Cortex of kidney (tissue), 1 donor: ENCODE measurements at places on chromosomes 7 and 10.

DNA sequence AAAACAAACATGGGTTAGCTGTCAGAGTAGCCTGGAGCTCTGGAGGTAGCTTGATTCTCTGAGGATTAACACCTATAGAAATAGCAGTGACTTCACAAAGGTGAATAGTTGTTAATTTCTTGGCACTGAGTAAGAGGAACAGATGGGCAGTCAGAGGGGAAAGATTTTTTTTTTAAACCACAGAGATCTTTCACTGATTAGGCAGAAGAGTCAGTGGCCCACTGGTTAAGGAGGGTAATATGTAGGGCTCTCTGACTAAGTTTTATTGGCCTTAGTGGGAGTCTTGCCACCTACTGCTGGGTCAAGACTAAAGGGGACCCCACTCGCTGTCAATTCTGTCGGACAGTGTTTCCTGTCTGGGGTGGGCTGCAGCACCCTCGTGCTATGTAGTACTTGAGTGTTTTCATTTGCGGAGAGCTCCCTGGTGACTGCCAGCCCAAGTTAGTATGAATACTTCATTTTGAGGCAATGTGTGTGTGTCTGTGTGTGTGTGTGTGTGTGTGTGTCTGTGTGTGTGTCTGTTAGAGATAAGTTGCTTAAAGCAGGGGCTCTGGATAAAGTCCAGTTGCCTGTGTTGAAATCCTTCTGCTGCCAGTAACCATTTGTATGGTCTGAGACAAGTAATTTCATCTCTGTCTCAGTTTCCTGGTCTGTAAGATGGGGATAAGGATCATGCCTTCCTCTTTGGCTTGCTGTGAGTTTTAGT, 145.2 kb downstream of the ARID5B start:
- DNase-seq, result no peak

GRCh38 chr7:124089621-124090020, 56.8 kb upstream of the TMEM229A start:
- DNase-seq, result no peak

DNA sequence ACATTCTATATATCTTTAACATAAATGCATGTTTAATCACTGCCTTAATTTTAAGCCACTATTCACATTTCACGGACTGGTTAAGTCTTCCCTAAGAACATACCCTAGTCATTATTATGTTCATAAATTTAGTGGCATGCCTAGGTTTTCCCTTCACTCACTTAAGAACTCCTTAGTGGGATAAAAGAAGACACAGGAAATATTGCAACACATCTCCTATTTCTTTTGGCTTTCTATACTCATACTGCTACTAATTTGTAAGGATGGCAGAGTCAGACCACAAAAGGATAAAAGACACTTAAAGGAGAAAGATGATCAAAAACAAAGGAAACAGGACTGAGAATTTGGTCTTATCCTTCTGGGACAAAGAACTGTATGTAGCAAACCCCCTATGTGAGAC, 951.4 kb downstream of the SORCS3 start:
- DNase-seq, result no peak

DNA sequence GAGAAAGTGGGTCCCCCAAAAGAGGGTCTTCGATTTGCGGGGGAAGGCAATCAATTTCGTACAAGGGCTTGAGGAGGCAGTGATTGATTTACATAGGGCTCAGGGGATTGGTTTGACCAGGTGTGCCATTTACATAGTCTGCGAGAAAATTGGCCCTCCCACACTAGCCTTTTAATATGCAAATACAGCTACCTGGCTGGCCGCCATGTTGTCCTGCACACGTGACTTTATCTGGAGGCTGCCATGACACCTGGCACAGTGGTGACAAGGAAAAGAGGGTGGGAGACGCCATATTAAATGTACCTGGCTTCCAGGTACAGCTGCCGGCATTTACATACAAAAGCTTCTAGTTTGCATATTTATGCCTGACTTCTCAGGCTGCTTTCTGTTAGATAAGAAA, 1577.2 kb upstream of the LRRTM3 start:
- DNase-seq, result no peak

DNA sequence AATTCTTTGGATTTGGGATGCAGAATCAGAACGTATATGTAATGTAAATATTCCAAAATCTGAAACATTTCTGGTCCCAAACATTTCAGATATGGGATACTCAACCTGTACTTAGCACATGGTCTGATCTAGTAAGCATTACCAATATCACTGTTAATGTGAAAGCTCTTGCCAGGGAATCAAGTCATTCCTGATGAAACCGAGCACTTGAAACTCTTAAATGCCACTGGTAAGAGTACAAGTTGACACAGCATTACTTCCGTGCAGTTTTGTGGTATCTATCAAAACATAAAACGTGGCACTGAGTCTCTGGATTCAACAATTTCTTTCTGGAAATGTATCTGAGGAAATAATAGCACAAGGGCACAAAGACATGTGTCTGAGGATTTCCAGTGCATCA, 155.7 kb downstream of the RTKN2 start:
- DNase-seq, result no peak

DNA sequence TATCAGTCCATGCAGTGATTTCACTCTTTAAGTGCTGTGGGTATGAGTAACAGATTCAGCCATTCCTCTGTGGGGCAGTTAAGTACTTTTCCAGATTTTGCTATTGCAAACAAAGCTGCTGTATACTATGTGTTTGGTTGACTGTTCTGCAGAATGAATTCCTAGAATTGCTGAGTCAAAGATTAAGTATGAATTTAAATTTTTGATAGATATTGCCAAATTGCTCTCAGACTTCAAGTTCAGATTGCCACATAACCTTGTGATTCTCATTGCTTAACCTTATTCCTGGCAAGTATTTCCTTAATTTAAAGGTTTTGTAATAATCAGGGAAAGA, 21.6 kb upstream of the SAR1A start:
- DNase-seq, result no peak

DNA sequence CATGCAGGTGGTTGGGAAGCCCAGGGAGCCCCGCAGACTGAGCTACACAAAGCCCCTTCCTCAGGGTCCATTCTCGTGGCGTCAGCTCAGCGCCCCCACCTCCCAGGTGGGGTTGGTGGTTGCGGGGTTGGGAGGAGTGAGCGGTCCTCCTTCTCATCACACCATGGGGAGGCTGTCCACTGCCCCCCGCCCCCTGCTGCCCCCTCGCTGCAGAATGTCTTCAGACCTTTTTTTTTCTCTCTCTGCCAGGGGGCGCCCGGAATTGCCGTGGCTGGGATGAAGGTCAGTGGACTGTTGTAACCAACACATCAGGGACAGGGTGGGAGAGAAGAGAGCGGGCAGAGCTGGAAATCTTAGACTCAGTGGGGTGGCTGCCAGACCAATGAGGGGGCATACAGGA, 116.3 kb downstream of the COL13A1 start:
- no peak for DNase-seq

GRCh38 chr7:123747620-123748141, 1.1 kb downstream of the WASL start:
- DNase-seq, result no peak

DNA sequence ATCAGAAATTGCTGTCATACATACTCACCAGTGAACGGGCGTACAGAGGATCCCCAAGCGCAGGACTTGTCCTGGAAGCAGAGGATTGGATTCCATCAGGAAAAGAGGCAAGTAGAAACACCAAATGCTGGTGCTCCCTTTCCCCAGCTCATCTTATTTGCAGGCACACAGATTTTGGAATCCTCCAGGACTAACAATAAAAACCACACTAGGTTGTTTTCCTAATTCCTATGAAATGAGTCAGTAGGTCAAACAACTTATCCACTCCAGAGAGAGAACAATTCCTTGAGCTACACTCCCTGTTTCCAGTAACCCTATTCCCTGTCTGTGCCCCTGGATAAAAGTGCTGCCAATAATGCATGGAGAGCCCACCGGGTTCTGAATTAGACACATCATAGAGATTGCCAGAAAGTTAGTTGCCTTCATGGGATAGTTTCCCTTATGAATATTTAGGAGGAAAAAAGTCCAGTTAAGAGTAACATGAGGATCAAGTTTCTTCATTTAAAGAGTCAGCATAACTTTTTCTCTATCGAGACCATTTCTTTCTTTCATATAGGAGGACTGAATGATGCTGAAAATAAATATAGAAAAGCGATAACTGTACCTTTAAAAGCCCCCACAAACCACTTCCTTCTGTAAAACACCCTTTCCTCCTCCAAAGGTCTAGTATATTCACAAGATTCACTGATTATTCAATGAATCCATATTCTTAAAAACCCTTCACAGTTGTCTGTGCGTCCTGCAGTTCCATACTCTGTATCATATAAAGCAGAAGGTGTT, 178.3 kb upstream of the KLF14 start:
- no peak for DNase-seq

DNA sequence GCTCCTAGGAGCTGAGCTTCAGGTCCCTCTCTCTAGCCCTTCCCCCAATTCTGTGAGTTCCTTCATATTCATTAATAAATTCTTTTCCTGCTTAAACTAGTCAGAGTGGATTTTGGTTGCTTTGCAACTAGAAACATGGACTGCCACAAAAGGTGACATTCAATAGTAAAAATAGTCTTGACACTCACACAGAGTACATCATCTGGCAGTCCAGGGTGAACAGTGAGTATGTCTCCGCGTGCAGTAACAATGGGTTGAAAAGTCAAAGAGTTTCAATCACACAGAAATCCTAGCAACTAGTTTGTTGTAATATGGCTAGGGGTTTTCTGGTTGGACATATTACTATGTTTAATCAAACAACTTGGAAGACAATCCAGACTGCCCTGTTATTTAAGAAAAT, 168.8 kb upstream of the TBX20 start:
- no peak for DNase-seq

DNA sequence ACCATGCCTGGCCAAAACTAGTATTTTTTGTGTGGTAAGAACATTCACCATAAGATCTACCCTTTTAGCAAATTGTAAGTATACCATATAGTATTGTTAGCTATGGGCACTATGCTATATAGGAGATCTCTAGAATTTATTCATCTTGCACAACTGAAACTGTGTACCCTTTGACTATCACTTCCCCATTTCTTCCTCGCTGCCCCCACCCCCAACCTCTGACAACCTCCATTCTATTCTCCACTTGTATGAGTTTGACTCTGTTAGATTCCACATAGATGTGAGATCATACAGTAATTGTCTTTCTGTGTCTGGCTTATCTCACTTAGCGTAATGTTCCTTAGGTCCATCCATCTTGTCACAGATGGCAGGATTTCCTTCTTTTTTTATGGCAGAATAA, 3.6 kb downstream of the CASP7 start:
- DNase-seq, result no peak

GRCh38 chr7:20799566-20800366, 13.1 kb upstream of the SP8 start:
- DNase-seq, result no peak
